ENCODE measurements at places on chromosomes 7 and 10.

DNA sequence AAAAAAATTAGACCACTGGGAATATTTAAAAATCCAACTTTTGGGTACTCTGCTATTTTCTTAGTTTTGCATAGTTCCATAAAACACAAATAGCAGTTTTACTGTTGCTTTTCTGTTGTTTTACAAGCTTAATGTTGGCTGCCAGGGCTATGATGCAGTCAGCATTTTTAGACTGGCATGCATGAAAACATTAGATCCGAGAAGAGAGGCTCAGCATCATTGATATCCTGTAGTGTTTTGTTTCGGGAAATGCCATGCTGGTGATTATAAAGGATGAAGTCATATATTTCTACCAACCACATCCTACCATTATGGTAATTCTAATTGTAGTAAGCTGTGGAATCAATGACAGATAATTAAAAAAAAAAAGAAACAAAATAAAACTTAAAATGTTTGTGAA lies 104.6 kb downstream of the MBL2 start:
- no peak for DNase-seq

GRCh38 chr10:13704964-13705363 lies 118.2 kb downstream of the PRPF18 start:
- no peak for DNase-seq

- no peak for DNase-seq
These were observed 2.0 kb downstream of the MASTL start for GRCh38 chr10:27157150-27157549.

DNA sequence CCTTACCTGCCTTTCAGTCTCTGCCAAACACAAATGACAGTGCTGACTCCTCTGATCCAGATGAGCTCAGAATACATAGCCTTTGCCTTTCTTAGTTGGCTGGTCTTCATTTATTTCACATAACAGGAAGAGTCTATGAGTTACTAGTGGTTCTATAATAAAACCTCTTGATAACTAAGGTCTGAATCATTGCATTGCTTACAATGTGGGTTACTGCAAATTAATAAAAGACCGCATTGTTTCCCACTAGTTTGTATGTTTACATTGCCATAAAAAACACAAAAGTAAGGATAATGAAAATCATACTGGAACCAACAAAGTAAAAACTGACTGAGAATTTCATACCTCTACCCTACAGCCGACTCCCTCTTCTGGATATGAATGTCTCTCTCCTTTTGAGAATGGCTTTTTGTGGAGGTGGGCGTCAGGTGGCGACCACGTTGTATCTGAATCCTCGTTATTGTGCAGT lies 62.0 kb upstream of the AKR1E2 start:
- DNase-seq = no peak

DNA sequence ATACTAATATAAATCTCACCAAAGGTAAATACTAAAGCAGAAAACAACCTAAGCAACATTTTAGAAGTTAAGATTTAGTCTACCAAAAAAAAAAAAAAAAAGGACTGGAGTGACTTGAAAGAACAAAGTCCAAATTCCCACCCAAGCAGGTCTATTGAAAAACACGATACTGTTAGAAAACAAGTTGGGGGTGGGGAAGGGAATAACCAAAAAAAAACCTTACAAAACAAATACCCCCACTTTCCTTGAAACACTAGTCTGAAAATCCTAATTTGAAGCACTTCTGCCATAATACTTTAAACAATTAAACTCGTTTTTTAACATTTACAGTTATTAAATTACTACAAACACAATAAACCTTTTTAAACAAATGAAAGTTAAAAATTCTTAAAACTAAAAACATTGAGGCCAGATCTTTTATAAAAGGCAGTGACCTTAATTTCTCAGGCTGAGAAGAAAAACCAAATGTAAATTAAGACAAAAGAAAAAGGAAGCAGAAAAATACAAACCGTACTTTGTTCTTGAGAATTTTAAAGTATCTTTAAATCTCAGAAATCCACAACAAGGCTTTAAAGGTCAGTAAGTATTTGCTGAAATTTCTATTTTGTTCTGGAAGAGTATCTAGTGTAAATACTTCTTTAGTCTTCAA lies 135.1 kb downstream of the NRBF2 start:
- no peak for DNase-seq

- no peak for DNase-seq
These were observed 27.5 kb downstream of the MAD1L1 start for GRCh38 chr7:2205036-2205780.

GRCh38 chr7:30815388-30815854 lies 44.2 kb downstream of the MINDY4 start:
- DNase-seq = no peak

DNA sequence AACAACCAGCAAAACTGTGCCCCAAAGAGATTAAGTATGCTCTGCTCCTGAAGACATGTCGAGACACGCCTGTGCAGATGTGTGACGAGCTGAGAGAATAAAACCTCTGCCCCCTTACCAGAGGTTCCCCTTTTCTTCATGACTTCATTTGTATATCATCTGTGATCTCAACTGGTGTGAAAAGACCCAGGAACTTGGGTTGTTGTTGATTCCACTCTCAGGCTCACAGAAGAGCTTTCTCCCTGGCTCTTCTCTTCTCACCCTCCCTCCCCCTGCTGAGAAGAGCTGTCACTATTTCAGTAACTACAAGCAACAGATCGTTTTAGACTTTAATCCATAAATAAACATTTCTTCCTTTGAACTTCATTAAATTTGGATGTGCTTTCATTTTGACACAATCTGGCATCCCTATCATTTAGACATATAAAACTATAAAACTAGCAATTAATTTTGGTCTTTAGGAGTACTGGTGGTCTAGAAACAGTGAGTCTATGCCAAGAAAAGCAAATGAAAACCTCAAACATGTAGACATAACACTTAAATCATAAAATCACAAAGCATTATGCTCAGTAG lies 179.3 kb upstream of the FZD8 start:
- DNase-seq = no peak

DNA sequence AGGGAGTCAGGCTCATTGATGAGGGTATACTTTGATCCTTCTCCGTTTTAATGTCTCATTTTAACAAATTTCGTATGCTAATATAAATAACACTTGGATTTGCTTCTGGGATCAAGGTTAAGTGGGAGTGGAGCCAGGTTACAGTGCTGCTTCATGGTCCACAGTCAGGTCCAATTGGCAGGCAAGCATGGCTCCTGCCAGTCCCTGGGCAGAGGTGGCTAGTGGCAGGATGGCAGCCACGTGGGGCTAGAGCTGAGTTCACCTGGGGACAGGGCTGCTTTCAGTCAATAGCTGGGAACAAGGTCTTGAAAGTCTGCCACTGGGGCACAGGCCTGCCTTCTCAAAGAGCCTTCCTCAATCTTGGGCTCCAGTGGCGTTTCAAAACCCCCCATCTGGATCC lies 16.0 kb upstream of the VWA2 start:
- DNase-seq = no peak

DNA sequence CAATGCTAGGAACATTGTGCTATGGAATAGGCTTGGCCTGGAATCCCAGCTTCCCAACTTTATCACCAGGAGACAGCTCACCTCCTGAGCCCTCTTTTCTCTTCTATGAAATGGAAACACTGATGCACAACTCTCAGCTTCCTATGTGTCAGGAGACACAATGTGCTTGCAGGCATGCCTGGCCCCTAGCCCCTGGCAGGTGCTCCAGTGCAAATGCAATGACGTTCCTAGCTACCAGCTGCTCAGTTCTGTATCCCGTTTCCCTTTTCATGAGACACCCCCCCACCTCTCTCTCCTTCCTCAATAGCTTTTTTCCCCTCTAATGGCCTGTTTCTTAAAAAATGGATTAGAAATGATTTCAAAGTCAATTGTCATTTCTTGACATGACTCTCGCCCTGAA lies 30.7 kb downstream of the HABP2 start:
- DNase-seq = no peak

DNA sequence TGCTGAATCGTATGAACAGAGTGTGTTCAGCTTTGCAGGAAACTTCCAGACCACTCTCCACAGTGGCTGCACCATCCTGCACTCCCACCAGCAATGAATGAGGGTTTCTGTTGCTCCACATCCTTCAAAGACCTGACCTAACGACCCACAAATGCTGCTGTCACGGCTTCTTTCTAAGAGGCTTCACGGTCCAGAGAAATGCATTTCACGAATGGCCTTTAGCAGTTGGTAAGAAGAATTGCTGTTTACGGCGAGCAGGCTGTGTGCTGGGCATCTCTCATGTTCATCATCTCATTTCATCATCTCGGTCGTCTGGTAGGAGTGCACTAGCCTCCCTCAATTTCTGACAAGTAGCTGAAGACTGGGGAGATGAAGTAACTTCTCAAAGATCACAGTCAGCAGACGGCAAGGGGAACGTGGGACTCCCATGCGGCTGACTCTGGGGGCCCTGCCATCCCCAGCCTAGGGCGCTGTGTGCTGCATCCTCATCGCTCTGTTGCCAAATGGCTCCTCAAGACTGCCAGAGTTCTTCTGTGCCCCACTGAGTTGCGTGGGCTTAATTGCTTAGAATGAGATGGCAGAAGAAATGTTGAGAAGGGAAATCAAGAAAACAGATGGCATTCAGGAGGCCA lies 72.9 kb downstream of the ADARB2 start:
- DNase-seq = no peak

GRCh38 chr7:90834771-90835170 lies 238.7 kb downstream of the CDK14 start:
- DNase-seq = no peak

DNA sequence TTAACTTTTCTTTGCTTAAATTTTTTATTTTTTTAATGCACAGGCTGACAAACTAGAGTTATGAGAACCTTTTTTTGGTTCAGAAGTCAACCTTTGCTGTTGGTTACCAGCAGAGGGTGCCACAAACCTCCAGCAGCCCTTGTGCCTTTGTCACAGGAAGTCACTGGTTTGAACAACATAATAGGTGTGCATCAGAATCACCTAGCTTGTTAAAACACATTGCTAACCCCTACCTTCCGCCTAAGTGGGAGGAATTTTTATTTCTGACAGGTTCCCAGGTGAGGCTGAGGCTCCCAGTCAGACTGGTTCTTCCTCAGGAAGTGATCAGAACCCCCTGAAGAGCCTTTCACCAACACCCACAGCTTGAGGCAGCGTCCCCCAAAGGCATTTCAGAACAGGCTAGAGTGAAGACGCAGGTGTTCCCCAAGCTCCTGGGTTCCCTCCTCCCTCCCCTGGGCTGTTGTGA lies 22.6 kb upstream of the VDAC2 start:
- DNase-seq = peak; percentile 36

All from activated CD8-positive, alpha-beta memory T cell treated with anti-CD3 and anti-CD28 coated beads for 1 hour (primary cell).